ENCODE measurements at places on chromosomes 7 and 10. TPM values are rescaled to one million over a fixed set of nuclear protein-coding genes. Genes with fewer than 3 reads are reported as not detected.
A peak's percentile ranks its signal among the peaks of the same experiment; 100 is the strongest.

Gene STAG3
- total RNA-seq: 8.1 TPM

Gene UNC5B
- not detected for total RNA-seq

Gene C10orf105
- total RNA-seq: 0.26 TPM

Gene NODAL
- not detected for total RNA-seq

DNA sequence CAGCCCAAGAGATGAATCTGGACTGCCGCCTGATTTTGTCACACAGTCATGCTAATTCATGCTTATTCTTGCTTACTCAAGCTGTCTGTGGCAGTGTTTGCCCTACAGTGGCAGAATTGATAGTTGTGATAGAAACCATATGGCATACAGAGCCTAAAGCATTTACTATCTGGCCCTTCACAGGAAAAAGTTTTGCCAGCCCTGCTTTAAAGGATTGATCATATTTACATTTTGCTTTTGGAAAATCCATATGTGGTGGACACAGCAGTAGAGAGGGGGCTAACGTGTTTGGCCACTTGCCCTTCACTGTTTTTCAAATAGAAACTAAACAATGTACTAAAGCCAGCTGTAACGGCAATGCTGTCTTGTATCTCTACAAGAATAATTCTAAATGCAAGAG, 974.0 kb upstream of the GHITM start:
- H3K4me1 ChIP-seq: no peaks in the 10 kb centered on the region
- H3K4me3 ChIP-seq: no peak overlapping the region
- no peak overlapping the region for H3K27ac ChIP-seq
- H3K27me3 ChIP-seq: no peaks in the 10 kb centered on the region
- H3K36me3 ChIP-seq: no peaks in the 10 kb centered on the region

DNA sequence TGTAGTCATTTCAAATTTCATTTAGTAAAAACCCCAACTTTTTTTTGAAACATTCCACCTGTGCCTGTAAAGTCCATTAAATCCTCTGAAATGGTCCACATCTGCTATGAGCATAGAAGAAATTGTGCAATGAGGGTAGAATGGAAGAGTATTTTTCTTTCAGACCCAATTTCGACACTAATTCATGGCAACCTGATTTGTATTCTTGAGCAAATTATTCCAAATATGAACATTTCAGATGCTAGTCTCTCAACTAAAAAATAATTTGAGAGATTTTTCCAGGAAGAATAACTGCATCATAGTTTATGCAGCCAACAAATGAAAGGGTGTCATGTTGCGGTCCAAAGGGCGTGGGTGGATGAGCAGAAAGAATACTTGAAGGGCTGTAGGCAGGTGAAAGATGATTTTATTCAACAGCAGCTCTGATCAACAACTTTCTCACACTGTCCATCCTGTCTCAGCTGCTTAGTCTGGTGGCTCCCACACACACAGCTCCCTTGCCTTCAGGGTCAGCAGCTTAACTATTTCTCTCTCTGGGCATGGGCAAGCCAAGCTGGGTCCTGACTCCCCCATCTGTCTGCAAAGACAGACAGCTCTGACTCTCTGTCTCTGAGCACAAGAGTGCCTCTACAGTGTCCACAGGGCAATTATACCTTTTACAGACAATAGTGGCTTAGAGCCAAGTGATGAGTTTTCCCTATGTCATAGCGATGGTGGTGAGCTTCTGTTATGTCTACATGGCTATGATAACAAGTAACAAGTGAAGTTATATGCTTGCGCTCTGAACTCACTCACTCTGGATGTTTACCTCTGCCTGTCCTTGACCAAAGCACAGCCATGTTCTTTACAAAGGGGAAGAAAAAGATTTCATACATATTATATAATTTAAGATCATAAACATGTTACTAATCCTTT, 11.5 kb downstream of the STEAP2 start:
- no peak for DNase-seq
- H3K4me1 ChIP-seq: no peaks in the 10 kb centered on the region
- peaks cover 27% of the 10 kb centered on the region for H3K27me3 ChIP-seq
- no peak overlapping the region for H3K4me3 ChIP-seq

DNA sequence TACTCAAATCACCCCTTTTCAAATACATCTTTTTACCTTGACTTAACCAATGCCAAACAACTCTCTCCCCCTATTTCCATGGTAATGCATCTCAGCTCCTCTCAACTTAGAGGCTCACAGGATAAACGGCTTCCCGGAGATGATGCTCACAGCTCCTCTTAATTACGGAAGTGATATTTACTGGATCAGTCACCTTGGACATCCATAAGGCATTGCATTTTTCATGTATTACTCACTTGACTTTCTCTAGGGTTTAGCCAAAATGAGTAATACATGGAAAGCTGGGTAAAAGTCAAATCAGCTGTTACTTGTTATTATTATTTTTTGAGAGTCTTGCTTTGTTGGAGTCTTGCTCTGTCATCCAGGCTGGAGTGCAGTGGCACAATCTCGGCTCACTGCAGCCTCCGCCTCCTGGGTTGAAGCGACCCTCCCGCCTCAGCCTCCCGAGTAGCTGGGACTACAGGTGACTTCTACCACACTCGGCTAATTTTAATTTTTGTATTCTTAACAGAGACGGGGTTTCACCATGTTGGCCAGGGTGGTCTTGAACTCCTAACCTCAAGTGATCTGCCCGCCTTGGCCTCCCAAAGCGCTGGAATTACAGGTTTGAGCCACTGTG, 73.3 kb upstream of the RHEB start:
- no peak for DNase-seq
- H3K27me3 ChIP-seq: no peaks in the 10 kb centered on the region
- H3K4me3 ChIP-seq: no peak overlapping the region
- H3K4me1 ChIP-seq: no peaks in the 10 kb centered on the region
- H3K36me3 ChIP-seq: no peaks in the 10 kb centered on the region

DNA sequence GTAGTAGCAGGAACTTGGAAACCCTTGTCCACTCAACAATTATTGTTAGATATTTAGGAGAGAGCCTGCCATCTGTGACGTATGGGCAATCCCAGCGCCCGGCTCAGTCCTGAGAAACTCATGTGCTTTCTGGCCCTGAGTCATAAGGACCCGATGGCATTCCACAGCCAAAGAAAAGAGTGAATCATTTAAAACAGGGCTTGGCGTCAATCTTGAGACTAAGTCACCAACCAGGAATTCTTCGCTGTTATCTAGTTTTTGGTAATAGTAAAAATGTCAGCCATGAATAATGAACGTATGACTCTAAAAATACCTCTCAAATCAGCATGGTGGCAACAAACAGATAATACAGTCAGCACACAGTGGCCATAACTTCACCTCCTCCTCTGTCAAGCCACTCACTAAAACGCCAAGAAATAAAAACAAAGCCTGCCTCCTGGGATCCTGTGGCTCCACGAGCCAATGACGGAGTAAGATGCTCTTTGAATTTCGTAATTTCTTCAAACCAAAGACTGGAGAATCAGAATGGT, 140.8 kb downstream of the ADAM12 start:
- H3K27me3 ChIP-seq: no peaks in the 10 kb centered on the region
- H3K4me1 ChIP-seq: no peaks in the 10 kb centered on the region
- no peak overlapping the region for H3K4me3 ChIP-seq
- no peaks in the 10 kb centered on the region for H3K36me3 ChIP-seq
- DNase-seq: no peak

DNA sequence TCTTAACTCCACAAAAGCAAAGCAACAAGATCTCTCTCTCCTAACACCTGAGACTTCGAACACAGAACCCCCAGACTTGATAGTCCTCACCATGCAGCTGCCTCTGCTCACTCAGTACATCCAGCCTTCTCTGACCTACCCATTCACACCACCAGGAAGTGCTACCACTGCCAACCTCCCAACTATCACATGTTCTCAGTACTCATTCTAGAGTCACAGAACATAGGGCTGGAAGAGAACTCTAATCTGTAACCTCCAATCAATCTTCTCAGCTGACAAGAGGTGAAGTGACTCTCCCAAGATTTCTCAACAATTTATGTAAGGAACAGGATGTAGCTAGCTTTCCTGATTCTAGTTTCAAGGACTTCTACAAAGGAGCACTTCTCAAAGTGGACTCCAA, 3.8 kb downstream of the NUDCD3 start:
- H3K36me3 ChIP-seq: peaks cover 58% of the 10 kb centered on the region
- peak overlapping the region; percentile 29 for H3K27ac ChIP-seq
- no peaks in the 10 kb centered on the region for H3K27me3 ChIP-seq

DNA sequence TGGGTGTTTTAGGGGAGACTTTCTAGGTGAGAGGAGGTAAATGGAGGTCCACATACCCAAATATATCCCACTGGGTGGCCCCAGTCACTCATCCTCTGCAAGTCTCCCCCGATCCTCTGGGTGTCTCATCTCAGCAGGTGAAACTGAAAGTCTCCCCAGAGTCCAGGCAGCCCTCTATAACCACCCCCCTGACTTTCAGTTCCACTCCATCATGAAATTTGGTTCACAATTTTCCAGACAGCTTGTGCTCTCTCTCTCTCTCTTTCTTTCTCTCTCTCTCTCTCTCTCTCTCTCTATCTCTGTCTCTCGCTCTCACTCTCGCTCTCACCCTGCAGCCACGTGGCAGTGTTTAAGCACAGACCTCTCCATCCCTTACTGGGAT, 56.7 kb upstream of the ELN start:
- peaks cover 8% of the 10 kb centered on the region for H3K4me1 ChIP-seq
- H3K4me3 ChIP-seq: no peak overlapping the region
- H3K27ac ChIP-seq: no peak overlapping the region
- no peaks in the 10 kb centered on the region for H3K27me3 ChIP-seq
- peak; percentile 41 for DNase-seq
- H3K36me3 ChIP-seq: no peaks in the 10 kb centered on the region

DNA sequence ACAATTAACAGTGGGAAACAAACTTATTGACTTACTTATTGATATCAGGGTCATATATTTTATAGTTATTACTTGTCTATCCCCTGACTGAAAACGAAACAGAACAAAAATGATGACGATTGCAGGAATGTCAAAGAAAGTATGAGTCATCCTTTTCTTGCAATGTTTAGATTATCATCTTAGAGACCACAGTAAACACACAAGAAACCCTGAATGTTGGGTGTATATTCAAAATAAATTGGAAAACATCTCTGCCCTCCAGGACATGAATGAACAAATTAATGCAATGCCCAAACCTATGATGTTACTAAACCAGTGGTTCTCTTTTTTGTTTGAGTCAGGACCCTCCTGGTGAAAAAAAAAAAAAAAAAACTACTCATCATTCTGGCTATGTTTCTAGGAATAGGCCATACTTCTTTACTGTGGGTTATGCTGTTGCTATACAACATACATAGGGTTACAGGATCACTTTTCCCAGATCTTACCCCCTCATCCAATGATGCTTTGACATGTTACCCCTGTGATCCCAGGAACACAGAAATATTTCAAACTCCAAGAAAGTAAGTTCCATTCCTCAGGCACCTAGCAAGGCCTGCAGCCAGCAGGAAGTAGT, 623.4 kb upstream of the IGFBP3 start:
- H3K27ac ChIP-seq: no peak overlapping the region
- no peak overlapping the region for H3K4me3 ChIP-seq
- H3K4me1 ChIP-seq: peaks cover 2% of the 10 kb centered on the region
- H3K36me3 ChIP-seq: no peaks in the 10 kb centered on the region
- no peak for DNase-seq
- no peaks in the 10 kb centered on the region for H3K27me3 ChIP-seq

GRCh38 chr7:44893710-44894234, 8.4 kb upstream of the PURB start:
- no peaks in the 10 kb centered on the region for H3K36me3 ChIP-seq
- no peaks in the 10 kb centered on the region for H3K27me3 ChIP-seq
- H3K4me1 ChIP-seq: peaks cover 28% of the 10 kb centered on the region
- no peak overlapping the region for H3K27ac ChIP-seq

DNA sequence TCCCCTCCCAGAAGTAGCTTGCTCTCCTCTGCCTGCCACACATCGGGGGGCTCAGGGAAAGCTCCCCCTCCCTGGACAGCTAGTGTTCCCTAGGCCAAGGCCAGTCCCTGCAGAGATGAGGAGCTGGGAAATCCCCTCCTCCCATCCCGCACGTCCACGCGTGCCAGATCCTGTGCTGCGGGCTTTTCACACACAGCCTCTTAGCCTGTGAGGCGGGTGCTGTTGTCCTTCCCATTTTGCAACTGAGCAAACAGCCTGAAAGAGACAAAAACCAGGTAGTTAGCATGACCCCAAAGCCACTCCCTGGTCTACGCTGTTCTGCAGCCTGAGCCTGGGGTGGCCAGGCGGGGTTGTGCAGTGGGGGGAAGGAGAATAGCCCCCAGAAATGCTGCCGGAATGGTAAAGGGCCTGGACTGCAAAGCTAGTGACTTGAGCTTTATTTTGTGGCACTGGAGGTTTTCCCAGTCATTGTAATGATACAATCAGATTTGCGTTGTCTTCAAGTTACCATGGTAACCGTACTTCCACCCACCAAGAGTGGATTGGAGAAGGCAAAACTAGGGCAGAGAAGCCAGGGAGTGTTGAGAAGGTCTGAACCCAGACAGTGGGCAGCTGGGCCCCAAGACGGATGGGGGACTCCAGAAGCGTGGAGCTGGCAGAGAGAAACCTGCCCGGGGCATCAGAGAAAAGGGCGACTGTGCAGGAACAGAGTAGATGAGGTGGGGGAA, 98.6 kb upstream of the KCTD7 start:
- no peak overlapping the region for H3K27ac ChIP-seq
- no peak for DNase-seq
- no peaks in the 10 kb centered on the region for H3K27me3 ChIP-seq
- H3K4me1 ChIP-seq: no peaks in the 10 kb centered on the region
- H3K36me3 ChIP-seq: no peaks in the 10 kb centered on the region
- H3K4me3 ChIP-seq: no peak overlapping the region

DNA sequence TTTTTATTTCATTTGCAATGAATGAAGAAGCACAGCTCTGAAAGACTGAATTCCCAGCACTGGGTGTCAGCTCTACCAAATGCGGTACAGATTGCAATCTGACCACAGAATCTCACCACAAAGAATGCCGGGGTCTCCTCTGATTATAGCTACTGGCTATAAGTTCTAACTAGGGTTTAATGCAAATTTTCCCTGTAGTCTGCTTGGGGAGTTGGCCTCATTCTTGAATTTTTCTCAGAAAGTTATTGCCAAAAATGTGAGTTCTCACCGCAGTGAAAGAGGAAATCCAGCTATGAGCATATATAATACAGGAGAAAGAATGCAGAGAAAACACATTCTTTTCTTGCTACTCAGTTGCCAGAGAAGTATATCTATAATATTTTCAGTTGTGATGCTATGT, 1255.7 kb upstream of the LRRTM3 start:
- no peak overlapping the region for H3K27ac ChIP-seq
- no peak overlapping the region for H3K4me3 ChIP-seq
- no peaks in the 10 kb centered on the region for H3K36me3 ChIP-seq

GRCh38 chr7:135224027-135224426, 9.6 kb upstream of the STRA8 start:
- peaks cover 7% of the 10 kb centered on the region for H3K36me3 ChIP-seq
- H3K27me3 ChIP-seq: peaks cover 5% of the 10 kb centered on the region
- peak overlapping the region; percentile 50 for H3K27ac ChIP-seq
- peaks cover 14% of the 10 kb centered on the region for H3K4me1 ChIP-seq
